Ammon's horn (tissue), 1 donor: ENCODE measurements at places on chromosomes 7 and 10.

DNA sequence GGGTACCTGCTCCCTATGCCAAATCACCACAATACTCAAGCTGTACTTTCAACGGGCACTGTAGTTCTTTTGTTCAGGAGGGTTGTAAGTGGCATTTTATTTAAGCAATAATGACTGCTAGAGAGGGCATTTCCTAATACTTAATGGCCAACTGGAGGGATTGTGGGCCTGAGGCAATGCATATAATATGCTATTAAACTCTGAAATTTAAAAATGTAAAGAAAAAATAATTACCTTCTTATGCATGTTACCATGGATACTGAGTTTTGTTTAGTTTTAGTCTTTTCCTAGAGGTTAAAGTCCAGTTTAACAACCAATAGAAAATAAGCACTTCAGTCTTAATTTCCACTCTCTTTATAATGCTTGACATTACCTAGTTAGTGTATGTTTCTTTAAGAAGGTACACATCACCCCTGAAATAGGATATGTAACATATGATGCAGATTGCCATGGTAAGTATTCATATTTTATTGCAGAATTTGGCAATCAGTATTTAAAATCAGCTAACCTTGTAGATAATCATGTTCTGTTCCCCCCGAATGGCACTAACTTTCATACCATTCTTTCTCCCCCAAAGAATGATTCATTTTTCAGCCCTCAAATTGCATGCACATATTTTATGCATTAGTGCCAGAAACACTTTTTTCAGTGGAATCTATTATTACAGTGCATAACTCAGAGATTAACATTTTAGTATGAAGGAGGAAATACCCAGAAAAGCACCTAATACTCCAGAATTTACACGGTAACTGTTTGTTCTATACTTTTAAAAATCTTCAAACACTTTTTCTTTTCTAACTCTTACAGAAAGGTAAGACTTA is 90.3 kb upstream of the ZNF438 start:
- no peak for DNase-seq

DNA sequence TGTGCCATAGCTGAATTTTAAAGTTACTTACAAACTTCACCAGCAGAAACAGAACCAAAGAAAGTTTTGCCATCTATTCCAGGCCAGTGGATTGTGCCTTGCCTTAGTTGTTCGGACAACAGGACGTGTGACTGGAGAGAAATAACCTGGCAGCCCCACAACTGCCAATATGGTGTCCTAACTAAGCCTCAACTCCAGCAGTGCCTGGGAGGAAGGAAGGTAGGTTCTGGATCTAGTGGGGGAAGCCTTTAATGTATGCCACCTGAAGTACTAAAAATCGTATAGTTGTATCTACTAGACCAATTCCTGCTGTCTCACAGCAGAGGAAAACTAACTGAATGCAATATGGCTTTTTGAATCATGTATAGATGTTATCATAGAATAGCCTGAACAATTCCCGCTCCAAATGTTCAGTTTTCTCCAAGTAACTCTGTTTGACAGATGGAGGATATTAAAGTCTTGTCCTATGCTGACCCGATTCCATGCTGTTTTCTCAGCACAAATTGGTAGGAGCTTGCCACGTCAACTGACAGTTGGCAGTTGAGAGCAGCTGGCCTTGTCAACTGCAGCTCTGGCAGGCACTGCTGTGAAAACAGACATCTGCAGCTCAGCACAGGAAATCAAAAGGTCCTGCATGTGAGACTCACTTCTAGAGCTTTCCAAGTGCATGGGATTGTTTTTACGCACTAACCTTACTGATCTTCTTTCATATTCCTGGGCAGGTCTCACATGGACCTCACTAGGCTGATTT is 84.5 kb upstream of the WNT16 start:
- peak; percentile 29 for DNase-seq

- peak; percentile 48 for DNase-seq
These were observed 185.2 kb upstream of the ITGB1 start for GRCh38 chr10:33143160-33143728.

- no peak for DNase-seq
These were observed 124.3 kb downstream of the ADCY1 start for GRCh38 chr7:45698303-45699014.

GRCh38 chr10:660413-660969 is 29.0 kb downstream of the DIP2C start:
- no peak for DNase-seq

- DNase-seq, result no peak
These were observed 166.0 kb upstream of the ZMIZ1 start for GRCh38 chr10:78902815-78903214.

GRCh38 chr7:30143748-30144251 is 9.0 kb downstream of the MTURN start:
- no peak for DNase-seq
